ENCODE measurements at places on chromosomes 11 and 22.

GRCh38 chr11:17697175-17697949 lies 22.0 kb upstream of the MYOD1 start:
- no peak for DNase-seq

DNA sequence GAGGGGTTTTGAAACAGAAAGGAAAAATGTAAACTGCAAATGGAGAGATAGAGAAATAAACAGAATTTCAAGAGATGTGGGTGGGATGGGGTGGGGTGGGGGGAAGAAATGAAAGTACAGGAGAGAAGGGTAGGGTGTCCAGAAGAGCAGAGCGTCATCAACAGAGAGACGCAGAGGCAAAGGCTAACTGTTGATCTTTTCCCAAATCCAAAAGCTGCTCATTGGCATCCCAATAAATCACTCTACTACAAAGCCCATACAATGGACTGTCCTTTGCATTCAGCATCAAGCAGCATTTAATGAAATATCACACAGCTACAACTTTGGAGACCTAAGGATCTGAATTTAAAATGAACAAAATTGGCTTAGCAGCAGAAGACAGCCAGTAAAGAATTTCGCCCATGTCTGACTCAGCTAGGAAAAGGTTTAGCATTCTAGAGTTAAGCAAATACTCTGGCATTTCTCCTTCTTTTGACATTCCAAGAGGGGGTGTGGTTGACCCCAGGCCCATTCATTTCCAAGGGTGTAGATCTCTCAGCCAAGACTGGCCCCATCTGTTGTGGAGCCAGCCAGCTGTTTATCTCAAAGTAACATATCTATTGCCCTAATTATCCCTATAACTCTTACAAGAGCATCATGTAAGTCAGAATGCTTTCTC lies 1.5 kb downstream of the RAB30 start:
- DNase-seq, result no peak

- DNase-seq, result no peak
These were observed 87.8 kb upstream of the CRYBB3 start for GRCh38 chr22:25111579-25112517.

DNA sequence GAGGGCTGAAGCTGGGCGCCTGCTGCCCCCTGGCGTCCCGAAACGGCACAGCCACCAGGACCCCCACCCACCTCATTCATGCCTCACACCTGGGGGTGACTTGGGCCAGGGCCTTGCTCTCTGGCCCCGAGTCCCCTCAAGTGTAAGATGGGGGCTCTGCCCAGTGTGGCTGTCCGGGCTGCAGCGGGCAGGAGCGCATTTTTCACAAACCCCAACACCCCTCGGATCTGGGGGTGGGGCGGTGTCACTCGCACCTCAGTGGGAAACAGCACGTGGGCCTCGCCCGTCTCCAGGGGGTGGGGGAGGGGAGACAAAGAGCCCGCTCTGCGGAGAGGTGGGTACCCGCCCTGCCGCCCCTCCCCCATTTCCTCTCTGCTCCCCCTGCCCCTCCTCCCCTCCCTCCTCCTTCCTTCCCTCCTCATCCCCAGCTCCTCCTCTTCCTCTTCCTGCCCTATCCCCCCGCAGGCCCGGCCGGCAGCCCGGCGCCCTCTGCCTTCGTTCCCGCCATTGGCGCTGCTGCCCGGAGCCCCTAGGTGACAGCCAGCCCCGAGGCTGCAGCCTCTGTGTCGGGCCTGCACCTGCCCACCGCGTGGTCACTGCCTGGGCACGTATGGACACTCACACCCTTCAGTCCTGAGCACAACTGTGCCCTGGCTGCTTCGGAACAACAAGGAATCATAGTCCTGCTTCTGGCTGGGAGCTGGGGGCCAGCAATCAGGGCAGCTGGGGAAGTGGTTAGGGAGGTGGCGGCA lies 6.8 kb upstream of the CDKN1C start:
- DNase-seq, result peak; percentile 51

DNA sequence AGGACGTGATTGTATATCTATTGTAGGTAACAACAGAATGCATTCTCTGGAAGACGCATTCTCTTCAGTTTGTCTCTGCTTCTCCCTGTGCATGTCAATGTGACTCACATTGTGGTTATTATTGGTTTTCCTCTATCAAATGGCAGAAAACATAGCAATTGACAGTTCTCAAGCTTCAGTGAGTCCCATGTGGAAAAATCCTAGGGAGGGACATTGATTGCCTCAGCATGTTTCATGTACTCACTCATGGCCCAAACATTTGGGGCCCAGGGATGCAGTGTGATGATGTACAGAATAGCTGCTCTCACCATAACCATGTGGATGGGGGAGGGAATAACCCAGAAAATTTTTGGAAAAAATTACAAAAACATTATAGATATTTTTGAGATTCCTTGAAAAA lies 9.3 kb upstream of the ARL14EP start:
- no peak for DNase-seq

DNA sequence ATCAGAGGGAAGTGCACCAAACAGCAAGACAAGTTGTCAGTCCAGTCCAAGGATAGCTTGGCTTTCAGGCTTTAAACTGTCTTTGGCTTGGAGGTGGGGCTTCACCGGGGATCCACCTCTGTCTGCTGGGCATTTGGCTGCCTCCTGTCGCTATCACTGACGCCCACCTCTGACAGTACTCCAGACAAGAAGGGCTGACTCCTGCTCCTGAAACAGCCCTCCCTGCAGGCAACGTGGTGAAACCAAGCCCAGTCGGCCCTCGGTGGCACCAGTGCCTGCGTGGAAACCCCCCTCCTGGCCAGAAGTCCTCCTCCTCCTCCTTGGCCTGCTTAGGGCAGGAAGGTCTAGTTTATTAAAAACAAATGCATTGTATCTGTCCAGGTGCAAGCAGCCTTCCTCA lies 16.9 kb downstream of the DHCR7 start:
- DNase-seq, result no peak

GRCh38 chr11:131924001-131924400 lies 553.6 kb downstream of the NTM start:
- DNase-seq, result no peak

- DNase-seq, result peak; percentile 10
These were observed 11.6 kb upstream of the ALKBH3 start for GRCh38 chr11:43868852-43869567.

DNA sequence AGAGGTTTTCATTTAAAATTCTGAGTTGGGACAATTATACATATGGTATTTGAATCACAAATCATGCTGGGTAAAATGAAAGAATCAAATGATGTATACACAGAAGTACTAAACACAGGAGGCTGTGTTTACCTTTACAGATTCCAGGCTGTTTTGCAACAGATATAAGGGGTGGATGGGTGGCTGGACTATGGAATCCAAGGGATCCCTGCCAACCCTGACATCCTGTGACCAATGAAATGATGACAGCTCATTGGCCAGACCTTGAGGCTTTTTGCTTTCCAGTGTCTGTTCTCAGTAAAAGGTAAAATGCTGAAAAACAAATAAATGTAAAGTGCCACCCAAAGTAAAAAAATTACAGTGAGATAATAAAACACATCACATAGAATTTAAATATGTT lies 3.3 kb upstream of the DDI1 start:
- DNase-seq, result no peak

DNA sequence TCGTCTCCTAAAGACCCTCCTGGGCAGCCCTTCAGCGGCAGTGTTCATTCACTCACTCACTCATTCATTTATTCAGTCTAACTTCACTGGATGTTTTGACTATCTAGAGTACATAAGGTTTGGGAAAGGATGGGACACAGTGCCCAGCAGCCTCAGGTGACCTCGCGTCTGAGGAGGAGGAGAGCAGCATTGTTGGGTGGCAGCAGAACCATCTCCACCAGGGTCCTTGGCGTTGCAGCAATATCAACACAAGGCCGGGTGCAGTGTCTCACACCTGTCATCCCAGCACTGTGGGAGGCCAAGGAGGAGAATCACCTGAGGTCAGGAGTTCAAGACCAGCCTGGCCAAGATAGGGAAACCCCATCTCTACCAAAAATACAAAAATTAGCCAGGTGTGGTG lies 408.0 kb downstream of the BRD1 start:
- DNase-seq, result no peak

DNA sequence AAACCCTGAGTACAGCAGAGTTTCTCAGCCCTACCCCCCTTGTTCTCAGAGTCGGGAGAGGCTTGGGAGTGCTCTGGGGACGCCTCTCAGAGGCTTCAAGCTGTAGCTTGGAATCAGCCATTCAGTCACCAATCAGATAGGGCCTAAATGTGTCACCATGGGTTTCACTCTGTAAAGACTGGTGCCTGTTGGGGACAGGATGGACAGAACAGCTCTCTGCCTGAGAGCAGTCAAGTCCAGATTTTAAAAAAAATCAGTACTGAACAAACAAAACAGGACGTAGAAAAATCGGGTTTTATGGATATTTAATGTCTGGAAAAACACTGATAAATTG lies 1.3 kb downstream of the FADD start:
- DNase-seq, result no peak

DNA sequence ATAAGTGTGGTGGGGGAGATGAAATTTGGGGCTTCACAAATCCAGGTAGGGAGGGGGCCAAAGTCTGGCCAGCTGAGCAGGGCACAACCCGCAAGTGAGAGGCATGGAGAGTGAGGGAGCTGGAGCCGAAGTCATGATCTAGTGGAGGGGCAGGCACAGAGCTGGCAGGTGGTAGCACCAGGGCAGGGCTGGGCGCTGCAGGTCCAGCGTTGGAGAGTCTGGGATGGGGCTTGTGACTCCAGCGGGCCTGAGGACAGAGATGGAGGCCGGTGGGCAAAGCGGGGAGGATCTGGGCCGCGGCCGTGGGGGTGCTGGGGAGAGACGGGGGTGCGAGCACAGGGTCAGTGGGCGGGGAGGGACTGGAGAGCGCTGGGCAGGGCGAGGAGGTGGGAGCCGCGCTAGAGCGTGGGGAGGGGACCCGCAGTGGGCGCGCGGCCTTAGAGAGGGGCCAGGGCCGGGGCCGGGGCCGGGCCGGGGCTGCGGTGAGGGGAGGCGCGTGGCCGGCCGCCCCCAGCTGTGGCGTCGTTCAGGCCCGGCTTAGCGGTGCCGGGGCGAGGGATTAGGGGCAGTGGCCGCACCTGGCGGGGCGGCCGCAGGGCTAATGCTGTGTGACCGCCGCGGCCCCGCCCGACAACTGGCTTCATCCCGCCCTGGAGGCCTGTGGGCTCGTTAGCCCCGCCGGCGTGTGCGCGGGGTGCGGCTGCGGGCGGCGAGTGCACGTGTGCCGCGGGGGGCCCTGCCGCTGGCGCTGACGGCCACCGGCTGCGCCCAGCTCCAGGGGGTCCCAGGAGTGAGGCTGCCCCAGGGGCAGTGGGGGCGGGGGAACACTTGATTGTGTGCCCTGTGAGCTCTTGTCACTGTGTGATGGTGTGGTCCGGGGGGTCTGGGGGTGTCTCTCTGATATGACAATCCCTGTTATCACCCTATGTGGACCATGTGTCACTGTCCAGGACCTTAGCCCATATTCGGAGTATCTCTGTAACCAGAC lies 23.6 kb upstream of the MYOD1 start:
- no peak for DNase-seq

- DNase-seq, result no peak
These were observed 45.6 kb downstream of the COMMD9 start for GRCh38 chr11:36243641-36244040.

DNA sequence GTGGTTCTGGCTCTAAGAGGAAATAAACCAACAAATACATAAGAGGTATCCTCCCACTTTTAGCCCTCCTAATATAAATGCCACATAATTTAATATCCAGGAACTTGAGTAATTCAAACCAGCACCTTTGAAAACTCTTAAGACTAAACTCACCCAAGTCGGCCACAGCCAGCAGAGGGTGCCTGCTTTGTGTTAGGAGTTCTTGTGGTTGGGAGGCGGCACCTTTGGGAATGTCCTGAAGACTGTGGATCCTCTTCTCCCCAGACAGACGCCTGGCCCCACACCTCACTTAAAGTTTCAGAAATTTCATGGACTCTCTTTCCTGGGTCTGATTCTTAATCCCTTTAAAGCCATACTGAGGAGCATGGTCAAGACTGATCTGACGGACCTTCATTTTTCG lies 169.0 kb downstream of the TBC1D22A start:
- DNase-seq, result no peak

DNA sequence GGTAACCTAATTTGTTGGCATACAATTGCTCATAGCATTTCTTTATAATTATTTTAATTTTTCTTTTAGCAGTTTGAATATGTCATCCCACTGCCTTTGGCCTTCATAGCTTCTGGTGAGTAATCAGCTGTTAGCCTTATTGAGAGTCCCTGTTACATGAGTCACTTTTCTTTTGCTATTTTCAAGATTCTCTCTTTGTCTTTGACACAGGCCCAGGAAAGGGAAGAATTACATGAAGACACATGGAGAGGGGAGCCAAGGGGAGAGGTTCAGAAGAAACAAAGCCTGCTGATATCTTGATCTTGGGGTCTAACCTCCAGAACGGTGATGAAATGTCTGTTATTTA lies 418.2 kb downstream of the METTL15 start:
- DNase-seq, result no peak

DNA sequence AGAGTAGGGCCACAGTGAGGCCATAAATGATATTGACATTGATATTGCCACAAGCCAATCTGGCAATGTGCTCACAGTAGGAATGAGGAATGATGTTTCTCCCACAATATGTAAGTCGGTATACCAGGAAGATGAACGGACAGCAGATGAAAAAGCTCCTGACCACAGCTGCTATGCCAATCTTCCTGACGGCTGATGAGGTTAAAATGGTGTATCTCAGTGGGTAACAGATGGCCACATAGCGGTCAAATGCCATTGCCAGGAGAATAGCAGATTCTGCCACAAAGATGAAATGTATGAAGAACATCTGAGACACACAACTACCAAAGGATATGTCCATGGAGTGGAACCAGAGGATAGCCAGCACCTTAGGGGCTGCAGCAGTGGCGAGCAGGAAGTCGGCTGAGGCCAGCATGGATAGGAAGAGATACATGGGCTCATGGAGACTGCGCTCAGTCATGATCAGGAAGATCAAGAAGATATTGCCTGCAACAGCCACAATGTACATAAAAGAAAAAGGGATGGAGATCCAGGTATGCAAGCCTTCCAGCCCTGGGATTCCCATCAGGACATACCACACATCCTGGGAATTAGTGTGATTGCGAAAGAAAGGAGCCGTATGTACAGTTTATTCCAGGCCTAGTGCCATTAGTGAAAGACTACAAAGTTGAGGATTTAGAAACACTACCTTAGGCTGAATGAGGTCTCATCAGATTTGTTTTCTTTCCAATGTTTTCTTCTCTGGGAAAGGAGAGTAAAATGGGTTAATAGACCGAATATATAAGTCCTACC lies 22.2 kb downstream of the OR51V1 start:
- DNase-seq, result no peak

DNA sequence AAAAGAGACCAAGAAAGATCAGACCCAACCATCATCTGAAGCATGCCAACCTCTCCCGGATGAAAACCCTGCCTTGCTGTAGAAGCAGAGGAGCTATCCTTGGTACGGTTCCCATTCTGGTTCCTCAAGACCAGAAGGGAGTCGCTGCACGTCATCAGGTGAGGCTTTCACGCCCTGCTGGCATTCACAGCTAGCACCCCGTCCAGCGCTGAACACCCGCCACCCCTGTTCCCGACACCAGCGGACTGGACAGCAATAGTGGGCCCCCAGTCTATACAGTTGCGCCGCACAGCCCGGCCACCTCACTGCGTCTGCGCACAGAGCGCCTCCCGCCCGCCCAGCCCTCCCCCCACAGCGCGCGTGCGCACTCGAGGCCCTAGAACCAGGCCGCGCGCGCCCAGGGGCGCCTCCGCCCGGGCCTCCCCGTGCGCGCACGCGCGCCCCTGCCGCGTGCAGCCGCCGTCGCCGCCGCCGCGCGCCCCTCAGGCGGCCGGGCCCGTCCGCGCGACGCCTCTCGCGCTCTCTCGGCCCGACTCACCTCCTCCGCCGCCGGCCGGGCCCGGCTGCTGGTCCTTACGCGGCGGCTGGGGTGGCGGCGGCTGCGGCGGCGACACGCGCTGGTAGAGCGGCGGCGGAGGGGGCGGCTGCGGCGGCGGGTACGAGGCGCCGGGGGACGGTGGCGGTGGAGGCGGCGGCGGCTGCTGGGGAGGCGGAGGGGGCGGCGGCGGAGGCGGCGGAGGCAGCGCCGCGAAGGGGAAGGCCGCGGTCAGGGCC lies 706 bp downstream of the SF1 start:
- DNase-seq, result peak; percentile 78
